Mucosa of gallbladder (tissue), 1 donor: ENCODE measurements at places on chromosomes 12 and 14. TPM values are rescaled to one million over a fixed set of nuclear protein-coding genes. Genes with fewer than 3 reads are reported as not detected.

Gene CEBPE
- 0.20 TPM for total RNA-seq

Gene SLCO1A2
- not detected for total RNA-seq

Gene ARHGEF25
- 26.2 TPM for total RNA-seq

DNA sequence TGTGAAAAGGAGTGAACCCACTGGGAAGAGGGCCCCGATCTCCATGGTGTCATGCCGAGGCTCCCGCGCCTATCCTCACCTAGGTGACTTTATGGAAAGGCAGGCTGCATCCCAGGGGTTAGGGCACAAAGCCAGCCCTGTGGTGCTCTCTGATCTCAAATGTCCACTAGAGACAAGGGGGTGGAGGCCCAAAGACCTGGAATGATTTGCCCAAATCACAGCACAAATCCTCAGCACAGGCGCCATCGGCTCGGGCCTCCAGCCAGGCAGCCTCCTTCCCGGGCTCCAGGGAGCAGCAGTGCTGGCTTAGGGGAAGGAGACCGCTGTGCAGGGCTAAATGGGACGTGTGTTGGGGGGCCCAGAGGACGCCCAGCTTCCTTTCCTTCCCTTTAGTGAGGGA lies 17.6 kb downstream of the CHGA start:
- DNase-seq = no peak

- no peak for DNase-seq
Measured at GRCh38 chr12:122864894-122865253, 29.6 kb downstream of the HIP1R start.

- DNase-seq = no peak
Measured at GRCh38 chr14:76501156-76501720, 125.3 kb downstream of the ESRRB start.

DNA sequence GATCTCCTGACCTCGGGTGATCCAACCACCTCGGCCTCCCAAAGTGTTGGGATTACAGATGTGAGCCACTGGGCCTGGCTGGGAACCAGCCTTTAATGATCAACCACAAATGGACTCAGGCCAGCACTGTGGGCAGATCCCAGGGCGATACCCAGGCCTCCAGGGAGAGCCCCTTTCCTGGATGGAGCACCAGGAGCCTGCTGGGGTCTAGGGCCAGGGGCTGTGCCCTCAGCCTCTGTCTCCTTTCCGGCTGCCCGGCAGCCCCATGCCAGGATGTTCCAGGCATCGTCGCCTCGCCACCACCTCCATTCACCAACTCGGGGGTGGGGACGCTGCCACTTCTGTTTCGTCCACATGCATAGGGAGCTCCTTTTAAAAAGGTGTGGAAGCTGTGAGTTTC lies 2.3 kb downstream of the ADGRD1 start:
- peak; percentile 9 for DNase-seq

- DNase-seq = peak; percentile 34
Measured at GRCh38 chr12:113980537-113981337, 14.6 kb upstream of the RBM19 start.

GRCh38 chr14:72614365-72614764 lies 279.5 kb downstream of the DPF3 start:
- DNase-seq = no peak

- DNase-seq = peak; percentile 78
Measured at GRCh38 chr12:32535288-32535999, 136.1 kb downstream of the FGD4 start.

DNA sequence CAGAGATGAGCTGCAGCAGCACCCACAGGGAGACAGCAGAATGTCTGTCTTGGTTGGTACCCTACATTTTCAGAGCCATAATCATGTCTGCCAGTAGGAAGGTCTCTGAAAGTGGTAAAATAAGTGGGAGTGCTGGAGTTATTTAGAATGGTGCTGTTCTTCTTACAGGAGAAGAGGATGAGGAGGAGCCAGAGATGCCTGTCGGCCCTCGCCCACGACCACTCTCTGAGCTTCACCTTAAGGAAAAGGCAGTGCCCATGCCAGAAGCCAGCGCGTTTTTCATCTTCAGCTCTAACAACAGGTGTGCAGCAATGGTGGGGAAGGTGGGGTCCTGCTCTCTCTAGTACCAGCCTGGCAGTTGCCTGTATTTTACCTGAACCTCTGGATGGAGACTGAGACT lies 201.7 kb upstream of the FKBP4 start:
- DNase-seq = no peak

DNA sequence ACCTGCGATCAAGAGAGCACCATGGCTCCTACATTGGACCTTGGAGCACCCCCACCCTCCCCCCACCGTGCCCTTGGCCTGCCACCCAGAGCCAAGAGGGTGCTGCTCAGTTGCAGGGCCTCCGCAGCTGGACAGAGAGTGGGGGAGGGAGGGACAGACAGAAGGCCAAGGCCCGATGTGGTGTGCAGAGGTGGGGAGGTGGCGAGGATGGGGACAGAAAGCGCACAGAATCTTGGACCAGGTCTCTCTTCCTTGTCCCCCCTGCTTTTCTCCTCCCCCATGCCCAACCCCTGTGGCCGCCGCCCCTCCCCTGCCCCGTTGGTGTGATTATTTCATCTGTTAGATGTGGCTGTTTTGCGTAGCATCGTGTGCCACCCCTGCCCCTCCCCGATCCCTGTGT lies 1.8 kb upstream of the RNU7-1 start:
- DNase-seq = no peak
